ENCODE measurements at places on chromosomes 1 and 21.

- no peak for DNase-seq
Observed at GRCh38 chr21:43815107-43815613, 25.8 kb downstream of the RRP1 start.

GRCh38 chr1:22850681-22851080, 122.0 kb downstream of the LACTBL1 start:
- DNase-seq: no peak

GRCh38 chr1:220380885-220381284, 108.6 kb upstream of the RAB3GAP2 start:
- DNase-seq: no peak

GRCh38 chr1:176826265-176826664, 338.2 kb downstream of the ASTN1 start:
- no peak for DNase-seq

- DNase-seq: no peak
Observed at GRCh38 chr1:115293006-115293405, 45.0 kb downstream of the NGF start.

- no peak for DNase-seq
Observed at GRCh38 chr1:209231476-209232156, 351.9 kb upstream of the CAMK1G start.

GRCh38 chr1:3702528-3702927, 49.7 kb upstream of the CCDC27 start:
- no peak for DNase-seq

DNA sequence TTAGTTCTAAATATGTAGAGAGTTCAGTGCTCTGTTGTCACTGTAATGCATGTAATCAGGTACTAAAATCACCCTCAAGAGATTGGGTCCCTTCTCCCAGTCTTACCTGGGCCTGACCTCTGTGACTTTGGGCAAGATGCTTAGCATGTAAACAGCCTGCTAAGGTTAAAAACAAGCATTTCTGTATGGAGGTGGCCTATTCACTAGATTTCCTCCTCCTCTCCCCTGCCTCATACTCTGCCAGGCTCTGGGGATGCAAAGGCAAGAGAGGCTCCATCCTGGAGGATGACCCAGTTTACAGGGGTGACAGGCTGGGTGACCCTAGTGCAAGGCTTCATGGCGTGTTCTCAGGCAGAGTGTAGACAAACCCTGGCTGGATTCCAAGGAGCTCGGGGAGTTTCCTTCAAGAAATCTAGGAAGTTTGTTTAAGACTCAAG, 28.8 kb downstream of the VANGL2 start:
- no peak for DNase-seq

Data from activated naive CD4-positive, alpha-beta T cell (primary cell).